ENCODE measurements at places on chromosomes 11 and 22.

GRCh38 chr11:83272627-83273026 lies 13.5 kb downstream of the CCDC90B start:
- DNase-seq: no peak

DNA sequence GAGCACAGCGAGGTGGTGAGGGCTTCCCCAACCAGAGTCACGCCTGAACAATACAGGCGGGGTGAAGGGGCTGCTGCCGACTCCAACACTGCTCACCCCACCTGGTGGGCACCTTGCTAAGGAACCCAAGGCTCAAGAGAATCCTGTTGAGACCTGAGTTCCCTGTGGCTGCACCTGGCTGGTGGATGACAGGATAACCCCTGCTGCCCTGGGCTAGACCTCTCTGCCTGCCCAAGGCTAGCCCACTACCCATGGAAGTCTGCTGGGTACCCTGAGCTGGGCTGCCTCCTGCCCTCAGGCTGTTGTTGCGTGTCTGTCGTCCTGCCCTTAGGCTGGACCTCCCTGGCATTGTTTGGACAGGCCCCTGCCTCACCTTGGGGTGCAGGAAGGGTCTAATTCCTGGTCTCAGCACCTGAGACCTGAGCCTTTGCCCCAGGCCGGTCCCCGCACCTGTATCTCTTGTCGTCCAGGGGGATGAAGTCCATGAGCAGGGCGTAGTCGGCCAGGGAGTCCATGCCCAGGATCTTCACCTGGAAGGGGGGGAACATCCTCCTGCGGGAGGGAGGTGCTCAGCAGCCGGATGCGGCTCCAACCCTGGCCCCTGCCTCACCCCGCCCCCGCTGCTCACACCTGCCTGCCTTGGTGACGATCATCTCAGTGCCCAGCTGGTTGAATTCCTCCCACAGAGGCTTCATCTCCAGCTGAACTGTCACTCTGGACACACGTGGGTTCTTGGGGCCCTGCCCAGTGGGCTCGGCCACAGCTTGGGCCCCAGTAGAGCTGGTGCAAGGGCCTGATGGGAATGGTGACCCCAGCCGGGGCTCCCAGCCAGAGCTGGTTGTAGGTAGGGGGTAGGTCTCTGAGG lies 4.9 kb upstream of the NUDT8 start:
- DNase-seq: no peak

GRCh38 chr11:73361953-73362776 lies 14.0 kb upstream of the RELT start:
- DNase-seq: no peak

DNA sequence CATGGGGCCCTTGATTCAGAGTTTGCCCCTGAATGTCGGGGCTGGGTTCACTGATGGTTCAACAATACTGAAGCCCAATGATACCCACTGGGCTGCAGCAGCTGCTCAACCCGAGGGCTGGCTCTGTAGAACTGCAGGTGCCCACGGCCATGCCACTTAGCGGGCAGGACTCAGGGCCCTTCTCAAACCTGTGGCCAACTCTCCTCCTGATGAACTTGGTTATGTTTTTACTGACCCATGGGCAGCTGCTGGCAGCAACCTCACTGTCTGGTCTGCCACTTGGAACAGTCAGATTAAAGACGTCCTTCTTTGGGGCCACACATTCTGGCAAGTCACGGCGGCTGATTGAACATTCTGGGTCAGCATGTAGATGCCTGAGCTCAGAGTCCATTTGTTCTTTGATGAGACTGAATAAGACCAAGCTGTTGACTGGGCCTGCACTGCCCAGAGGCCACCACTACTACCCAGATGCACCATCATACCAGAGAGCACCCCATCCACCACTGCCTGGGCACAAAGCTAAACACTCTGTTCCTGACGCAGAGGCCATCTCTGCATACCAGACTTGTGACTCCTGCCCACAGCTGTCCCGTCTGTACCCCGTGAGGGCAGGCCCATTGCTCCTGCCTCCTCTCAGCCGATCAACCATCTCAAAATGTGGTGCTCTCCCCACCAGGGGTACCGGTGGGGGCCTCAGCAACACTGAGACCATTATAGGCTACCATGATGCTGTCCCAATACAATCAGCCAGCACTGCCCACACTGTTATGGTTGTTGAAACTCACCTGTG lies 67.8 kb downstream of the SHANK2 start:
- no peak for DNase-seq

Measured in left ventricle myocardium inferior (tissue), 1 donor.